ENCODE measurements at places on chromosomes 5 and 9.

GRCh38 chr9:137802521-137803243 lies 74.9 kb upstream of the CACNA1B start:
- no peak for DNase-seq

GRCh38 chr5:146027751-146028150 lies 77.6 kb downstream of the PLAC8L1 start:
- no peak for DNase-seq

GRCh38 chr5:63310644-63311043 lies 651.6 kb downstream of the HTR1A start:
- no peak for DNase-seq

DNA sequence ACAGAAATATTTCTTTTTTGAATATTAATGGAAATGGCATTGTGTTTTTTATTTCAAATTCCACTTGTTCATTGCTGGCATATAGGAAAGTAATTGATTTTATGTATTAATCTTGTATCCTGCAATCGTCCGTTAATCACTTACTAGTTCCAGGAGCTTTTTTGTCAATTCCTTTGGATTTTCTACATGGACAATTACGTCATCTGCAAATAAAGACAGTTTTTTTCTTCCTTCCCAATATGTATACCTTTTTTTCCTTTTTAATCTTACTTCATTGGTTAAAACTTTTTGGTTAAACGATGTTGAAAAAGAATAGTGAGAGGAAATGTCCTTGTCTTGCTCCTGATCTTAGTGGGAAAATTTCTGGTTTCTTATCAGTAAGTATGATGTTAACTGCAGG lies 1.5 kb upstream of the TIFAB start:
- DNase-seq, result no peak

DNA sequence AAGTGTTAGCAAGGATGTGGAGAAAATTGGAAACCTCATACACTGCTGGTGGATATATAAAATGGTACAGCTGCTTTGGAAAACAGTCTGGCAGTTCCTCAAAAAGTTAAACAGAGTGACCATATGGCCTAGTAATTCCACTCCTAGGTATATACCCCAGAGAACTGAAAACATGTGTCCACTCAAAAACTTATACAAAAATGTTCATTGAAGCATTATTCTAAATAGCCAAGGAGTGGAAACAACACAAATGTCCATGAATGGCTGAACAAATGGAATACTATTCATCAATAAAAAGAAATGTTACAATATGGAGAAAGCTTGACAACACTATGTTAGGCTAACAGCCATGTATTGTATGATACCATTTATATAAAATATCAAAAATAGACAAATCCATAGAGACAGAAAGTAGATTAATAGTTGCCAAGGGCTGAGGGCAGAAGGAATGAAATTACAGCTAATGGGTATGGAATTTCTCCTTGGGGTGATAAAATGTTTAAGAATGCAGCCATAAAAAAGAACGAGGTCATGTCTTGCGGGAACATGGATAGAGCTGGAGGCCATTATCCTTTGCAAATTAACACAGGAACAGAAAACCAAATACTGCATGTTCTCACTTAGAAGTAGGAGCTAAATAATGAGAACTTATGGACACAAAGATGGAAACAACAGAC lies 33.6 kb upstream of the FBP1 start:
- no peak for DNase-seq

DNA sequence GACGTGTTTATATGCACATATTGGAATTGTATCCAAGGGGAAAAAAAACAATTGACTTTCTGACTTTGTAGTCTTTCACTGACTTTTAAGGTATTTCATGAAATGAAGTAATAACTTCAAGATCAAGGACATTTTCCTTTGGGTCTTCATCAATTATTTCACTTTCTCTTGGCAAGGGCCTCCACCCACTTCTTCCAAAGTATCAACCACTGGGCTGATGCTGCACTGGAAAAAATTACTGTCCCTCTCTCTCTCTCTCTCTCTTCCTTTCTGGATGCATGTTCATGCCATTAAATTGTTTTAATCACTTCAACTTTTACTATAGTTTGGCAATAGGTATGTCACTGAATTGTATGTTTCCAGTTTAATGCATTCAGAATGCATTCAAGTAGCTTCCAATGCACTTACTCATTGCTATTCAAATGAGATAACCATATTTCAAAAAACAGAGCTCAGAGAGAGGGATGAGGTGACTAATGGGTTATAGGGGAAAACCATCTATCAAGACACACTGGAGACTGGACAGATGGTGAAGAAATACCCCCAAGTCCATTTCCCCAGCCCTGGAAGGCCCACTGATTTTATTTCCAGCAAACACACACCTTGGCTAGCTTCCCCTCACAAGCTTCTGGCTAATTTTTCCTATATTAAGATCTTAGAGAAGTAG lies 585.3 kb downstream of the EBF1 start:
- DNase-seq, result no peak

- no peak for DNase-seq
These were observed 44.1 kb downstream of the CCL28 start for GRCh38 chr5:43367909-43368669.

GRCh38 chr9:97966493-97966892 lies 16.6 kb upstream of the ANP32B start:
- no peak for DNase-seq

- DNase-seq, result no peak
These were observed 114.3 kb upstream of the TSLP start for GRCh38 chr5:110956913-110957813.

DNA sequence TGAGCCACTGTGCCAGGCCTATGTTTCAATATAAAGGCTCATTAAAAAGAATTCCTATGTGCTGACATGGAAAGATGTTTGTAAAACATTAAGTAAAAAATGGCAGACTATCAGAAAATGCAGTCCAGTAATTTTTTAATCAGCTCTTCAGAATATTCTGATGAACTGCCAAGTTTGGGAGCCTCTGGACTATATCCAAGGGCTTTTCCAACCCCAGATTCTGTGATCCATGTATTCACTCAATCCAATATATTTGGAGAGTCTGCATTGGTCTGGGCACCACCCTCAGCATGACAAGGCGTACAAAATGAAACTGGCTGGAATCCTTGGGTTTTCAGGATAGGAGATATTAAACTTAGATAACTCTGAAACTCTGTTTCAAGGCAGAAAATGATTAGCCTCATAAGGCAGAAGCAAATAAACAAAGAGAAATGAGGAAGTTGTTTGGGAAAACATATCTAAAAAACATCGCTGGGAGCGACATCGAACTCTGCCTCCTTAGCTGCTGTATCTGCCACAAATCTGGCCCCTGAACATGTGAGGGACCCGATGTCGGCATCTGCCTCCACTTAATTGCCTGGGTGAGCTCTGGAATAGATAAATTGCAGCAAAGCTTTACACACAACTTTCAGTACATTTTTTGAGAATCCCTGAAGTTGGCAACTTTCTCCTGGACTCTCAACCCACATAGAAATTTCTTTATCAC lies 14.4 kb downstream of the PDE6A start:
- DNase-seq, result no peak

- DNase-seq, result no peak
These were observed 187.1 kb upstream of the WWC1 start for GRCh38 chr5:168104350-168104749.

GRCh38 chr5:100311806-100312205 lies 223.4 kb upstream of the FAM174A start:
- no peak for DNase-seq

DNA sequence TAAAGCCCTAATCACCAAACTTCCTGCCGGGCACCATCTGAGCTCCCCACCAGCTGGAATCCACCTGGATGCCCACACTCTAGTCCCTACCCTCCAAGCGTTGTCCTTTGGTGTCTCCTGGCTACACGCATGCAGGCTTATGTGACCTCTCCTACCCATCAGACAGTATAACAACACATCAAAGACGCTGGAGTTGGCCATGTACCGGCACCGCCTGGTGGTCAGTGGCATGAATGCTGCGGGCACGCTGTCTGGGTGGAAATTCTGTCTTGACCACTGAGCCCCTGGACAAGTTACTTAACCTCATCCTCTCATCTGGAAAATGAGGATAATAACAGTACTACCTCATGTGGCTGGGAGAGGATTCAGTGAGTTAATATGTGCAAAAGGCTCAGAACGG lies 23.4 kb upstream of the CORO2A start:
- no peak for DNase-seq

- no peak for DNase-seq
These were observed 14.7 kb downstream of the TLN1 start for GRCh38 chr9:35717132-35717870.
